Mesenchymal stem cell (in vitro differentiated cells and primary cell): ENCODE measurements at places on chromosomes 2 and 18.

DNA sequence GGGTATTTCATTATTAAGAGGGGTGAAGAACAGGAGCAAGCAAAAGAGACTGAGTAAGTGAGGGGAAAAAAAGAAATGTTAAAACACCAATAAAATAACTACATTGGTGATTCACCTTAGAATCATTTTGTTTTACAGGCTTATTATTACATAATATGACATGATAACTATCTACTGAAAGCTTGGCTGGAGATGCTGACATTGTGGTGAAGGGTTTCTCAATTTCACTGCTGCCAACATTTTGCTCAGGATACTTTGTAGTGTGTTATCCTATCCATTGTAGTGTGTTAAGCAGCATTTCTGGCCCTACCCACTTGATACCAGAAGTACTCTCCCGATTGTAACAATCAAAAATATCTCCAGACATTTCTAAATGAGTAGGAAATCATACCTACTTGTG is 1564.6 kb upstream of the NXPH2 start:
- H3K4me1 ChIP-seq: no peaks in the 10 kb centered on the region
- H3K27ac ChIP-seq: no peak overlapping the region
- no peaks in the 10 kb centered on the region for H3K36me3 ChIP-seq
- H3K27me3 ChIP-seq: no peaks in the 10 kb centered on the region

DNA sequence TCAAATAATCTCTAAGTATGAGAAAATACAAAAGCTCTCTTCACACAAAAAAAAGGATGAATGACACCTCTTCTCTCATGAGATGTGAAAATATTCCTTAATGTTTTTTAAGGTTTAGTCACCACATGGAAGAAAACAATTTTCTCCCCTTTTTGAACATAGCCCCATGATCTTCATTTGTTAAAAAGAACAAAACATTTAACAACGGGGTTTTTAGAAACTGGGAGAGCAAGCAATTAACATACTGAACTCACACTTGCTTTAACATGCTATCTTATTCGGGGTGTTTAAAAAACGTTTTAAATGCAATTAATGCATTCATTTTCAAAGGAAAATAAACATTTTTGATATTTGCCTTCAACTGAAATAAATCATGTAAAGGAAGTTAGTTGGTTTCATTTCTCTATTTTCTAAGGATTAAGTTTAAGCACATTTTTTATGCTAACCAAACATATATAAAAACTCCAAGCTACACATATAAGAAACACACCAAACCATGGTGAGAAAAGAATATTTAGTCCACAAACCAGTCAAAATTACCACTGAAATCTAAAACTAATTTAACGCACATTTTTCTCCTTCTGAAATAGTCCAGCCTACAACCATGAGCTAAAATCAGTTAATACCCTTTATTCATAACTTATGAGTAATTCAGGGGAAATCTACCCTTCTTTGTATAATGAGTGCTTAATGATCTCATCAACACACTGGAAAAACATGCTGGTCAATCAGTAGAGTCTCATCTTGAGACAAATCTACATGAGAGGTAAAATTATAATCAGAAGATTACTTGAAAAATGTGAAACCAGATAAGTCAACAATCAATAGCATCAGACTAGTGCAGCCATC is 8.2 kb downstream of the FBXO11 start:
- no peaks in the 10 kb centered on the region for H3K36me3 ChIP-seq
- peak overlapping the region; percentile 40 for H3K4me3 ChIP-seq
- H3K4me1 ChIP-seq: peaks cover 3% of the 10 kb centered on the region
- no peaks in the 10 kb centered on the region for H3K27me3 ChIP-seq
- H3K27ac ChIP-seq: no peak overlapping the region

DNA sequence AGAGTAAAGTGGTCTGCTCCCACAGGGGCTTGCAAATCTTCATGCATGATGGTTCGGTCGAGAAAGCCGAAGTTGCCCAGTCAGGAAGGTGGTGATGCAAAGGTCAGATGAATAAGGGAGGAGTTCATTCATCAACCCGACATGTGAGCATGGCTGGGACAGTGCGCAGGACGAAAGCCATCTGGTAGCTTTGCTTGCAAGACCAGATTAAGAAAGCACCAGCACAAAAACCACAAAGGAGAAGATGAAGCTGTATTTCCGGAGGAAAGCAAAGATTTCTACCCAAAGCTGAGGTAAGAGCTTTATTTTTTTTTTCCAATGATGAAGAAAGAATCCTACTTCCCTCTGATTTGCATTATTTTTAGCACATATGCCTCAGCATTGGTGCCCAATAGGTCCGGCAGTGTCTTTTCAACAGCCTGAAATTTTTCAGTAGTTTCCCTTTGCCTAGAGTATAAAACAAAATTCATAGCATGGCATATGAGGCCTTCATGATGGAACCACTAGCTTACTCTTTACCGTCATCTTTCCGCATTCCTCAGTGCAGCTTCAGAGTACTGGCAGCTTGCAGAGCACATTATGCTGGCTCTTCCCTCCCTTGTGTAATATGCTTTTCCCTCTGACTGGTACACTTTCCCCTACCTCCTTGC is 112.0 kb upstream of the THOC1 start:
- DNase-seq: peak; percentile 79
- no peak overlapping the region for H3K27ac ChIP-seq
- H3K36me3 ChIP-seq: no peaks in the 10 kb centered on the region
- H3K27me3 ChIP-seq: no peaks in the 10 kb centered on the region
- H3K4me3 ChIP-seq: no peak overlapping the region
- no peaks in the 10 kb centered on the region for H3K4me1 ChIP-seq

DNA sequence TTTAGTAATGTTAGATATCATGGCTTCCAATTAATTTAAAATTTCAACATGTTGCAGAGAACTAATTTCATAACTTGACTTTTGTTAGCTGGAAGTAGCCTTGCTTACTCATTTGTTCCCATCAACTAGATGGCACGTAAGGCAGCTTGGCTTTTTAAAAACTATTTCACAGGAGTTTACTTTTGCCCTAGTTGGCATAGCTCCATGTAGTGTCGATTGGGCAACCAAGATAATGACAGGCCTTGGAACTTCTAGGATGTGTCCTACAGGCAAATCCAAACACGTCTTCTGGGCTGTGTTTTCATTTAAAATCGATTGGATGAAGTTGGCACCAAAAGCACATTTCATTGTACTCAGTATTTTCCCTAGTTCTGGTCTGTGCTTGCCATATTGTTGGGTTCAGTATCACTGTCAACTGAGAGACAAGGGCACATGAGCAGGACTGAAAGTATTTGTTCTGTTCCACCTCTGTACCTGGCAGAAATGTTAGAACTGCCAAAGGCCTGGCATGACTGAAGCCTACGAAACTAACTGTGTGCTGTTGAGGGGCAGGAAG is 29.4 kb downstream of the HADHB start:
- no peaks in the 10 kb centered on the region for H3K4me1 ChIP-seq
- no peaks in the 10 kb centered on the region for H3K27me3 ChIP-seq
- H3K4me3 ChIP-seq: no peak overlapping the region
